ENCODE measurements at places on chromosomes 5 and 9.

- no peak for DNase-seq
These were observed 268.6 kb downstream of the FER start for GRCh38 chr5:109016300-109016699.

- DNase-seq, result no peak
These were observed 647.8 kb downstream of the TAF11L14 start for GRCh38 chr5:18281947-18282581.

DNA sequence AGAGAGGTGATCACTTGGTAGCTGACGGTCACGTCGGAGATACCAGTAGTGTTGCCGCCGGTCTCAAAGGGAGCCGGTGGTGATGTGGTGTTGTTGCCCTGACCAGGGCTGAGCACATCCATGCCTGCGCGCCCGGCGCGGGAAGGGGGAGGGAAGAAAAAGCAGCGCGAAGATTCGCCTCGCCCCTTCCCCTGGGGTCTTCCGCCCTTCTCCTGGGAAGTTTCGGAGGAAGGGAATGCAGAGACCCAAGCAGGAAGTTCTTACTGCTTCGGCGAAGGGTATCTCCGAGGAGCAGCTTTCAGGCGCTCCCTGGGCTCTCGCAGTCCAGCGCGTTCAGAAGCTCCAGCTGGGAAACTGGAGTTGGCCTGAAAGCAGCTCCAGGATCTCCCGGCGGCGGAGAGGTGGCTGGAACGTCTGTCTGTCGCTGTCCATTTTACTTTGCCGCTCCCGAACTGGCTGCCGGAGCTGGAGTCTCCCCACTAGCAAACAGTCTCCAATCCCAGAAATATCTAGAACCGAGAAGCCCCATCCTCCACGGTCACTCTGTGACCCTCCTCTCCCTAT, 565 bp downstream of the HTR1A start:
- DNase-seq, result no peak

- no peak for DNase-seq
These were observed 21.3 kb downstream of the DTWD2 start for GRCh38 chr5:118967059-118967508.
